ENCODE measurements at places on chromosomes 5 and 9.

GRCh38 chr5:55915783-55916182, 64.6 kb downstream of the IL31RA start:
- DNase-seq, result no peak

- DNase-seq, result no peak
These were observed 233.3 kb upstream of the ADAMTS16 start for GRCh38 chr5:4906786-4907185.

GRCh38 chr5:177554474-177555111, at the start of gene FAM193B:
Gene FAM193B (minus strand): TSS chr5:177554563. CDS start chr5:177554458, 105 bp downstream.
- peak; percentile 94 for DNase-seq

- no peak for DNase-seq
These were observed 288.3 kb upstream of the MPDZ start for GRCh38 chr9:13567833-13568232.

Measured in activated CD4-positive, alpha-beta T cell treated with anti-CD3 and anti-CD28 coated beads, Interleukin-2, amount 50 U/mL, for 1 hour (primary cell).